Central memory CD4-positive, alpha-beta T cell (primary cell): ENCODE measurements at places on chromosomes 12 and 14.

- no peak for DNase-seq
Measured at GRCh38 chr12:32964981-32965585, 68.5 kb upstream of the PKP2 start.

- no peak for DNase-seq
Measured at GRCh38 chr14:22159099-22159498, 429.9 kb downstream of the DAD1 start.

DNA sequence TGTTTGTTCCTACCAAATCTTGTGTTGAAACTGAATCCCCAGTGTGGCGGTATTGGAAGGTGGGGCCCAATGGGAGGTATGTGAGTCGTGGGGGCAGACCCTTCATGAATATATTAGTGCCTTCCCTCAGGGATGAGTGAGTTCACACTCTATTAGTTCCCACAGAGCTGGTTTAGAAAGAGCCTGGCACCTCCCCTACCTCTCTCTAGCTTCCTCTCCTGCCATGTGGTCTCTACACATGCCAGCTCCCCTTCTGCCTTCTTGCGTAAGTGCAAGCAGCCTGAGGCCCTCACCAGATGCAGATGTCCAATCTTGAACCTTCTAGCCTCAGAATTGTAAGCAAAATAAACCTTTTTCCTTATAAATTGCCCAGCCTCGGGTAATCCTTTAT, 105.8 kb downstream of the SPTSSA start:
- DNase-seq: no peak

GRCh38 chr12:85829391-85829790, 6.8 kb downstream of the RASSF9 start:
- no peak for DNase-seq

DNA sequence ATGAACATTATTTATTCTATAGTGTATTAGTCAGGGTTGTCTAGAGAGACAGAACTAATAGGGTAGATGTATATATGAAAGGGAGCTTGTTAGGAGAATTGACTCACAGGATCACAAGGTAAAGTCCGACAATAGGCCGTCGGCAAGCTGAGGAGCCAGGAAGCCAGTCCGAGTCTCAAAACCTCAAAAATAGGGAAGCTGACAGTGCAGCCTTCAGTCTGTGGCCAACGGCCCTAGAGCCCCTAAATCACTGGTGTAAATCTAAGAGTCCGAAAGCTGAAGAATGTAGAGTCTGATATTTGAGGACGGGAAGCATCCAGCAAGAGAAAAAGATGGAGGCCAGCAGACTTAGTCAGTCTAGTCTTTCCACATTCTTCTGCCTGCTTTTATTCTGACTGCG, 912.2 kb downstream of the FLRT2 start:
- no peak for DNase-seq
